MM.1S (cell line): ENCODE measurements at places on chromosomes 7 and 10.

DNA sequence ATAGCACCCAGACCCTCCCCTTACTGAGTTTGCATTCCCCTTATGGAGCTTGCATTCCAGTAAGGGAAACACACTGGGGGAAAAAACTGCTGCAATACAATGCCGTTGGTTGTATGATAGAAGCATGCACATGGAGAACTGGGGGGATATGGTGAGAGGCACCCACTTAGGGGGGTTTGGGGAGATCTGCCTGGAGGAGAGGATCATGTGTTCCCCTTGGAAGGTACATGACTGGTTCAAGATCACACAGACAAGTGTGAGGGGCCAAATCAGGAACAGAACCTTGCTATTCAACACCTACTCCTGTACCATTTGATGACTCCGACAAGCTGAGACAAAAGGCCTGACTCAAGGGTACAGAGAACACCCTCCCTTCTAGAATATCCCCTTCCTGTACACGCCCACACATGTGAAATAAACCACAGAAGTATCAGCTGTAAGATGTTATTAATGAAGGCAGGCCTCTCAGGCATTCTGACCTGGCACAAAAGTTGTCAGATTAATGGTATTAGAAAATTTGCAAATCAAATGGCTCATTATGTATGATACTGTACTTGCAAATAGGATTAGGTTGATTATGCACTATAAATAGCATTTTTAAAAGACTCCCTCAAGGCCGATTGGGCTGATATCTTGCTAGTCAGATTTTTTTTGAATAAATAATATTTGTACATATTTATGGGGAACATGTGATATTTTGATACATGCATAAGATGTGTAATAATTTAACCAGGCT is 122.2 kb downstream of the NPY start:
- peak; percentile 22 for DNase-seq

GRCh38 chr7:135980665-135981180 is 3.6 kb upstream of the MTPN start:
- DNase-seq: peak; percentile 97

DNA sequence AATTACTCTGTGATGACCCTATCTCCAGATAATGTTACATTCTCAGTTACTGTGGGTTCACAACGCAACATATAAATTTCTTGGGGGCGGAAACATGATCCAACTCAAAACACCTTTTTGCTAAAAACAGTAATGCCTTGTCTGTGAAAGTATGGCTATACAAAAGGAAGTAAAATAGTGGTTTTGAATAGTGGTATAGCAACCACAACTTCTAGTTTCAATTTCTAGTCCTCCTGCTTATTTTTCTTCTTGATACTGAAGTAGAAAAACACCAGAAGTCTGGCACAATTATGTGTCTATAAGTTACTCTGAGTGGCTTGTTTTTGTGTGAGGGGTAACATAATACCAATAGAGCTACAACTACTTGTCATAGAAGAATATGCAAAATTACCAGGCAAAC is 21.5 kb upstream of the ZNF800 start:
- DNase-seq: peak; percentile 80

- no peak for DNase-seq
Observed at GRCh38 chr10:16938952-16939351, 121.7 kb upstream of the RSU1 start.

DNA sequence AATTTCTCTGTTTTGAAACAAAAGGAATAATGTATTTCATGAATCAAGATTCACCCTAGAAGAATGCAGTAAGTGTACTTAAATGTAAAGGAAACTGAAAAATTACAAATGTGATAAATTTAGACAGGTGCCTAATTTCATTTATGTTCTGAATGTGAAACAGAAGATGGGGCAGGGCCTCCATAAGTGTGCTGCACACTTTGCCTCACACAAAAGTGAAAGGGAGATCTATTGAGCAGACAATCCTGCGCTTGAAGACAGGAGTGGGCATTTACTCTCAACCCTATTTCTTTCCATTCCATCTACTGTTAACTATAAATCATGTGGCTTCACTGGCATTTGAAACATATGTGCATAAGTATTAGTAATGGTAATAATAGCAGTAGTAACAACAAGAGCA is 36.2 kb downstream of the GNG11 start:
- peak; percentile 62 for DNase-seq

GRCh38 chr10:12251581-12251980 is 55.6 kb downstream of the CDC123 start:
- no peak for DNase-seq

GRCh38 chr7:37354656-37355131 is 94.0 kb downstream of the ELMO1 start:
- DNase-seq: no peak
